ENCODE measurements at places on chromosomes 1 and 21. TPM values are rescaled to one million over a fixed set of nuclear protein-coding genes. Genes with fewer than 3 reads are reported as not detected.

Gene NCAM2
- total RNA-seq = not detected

Gene WNT3A
- total RNA-seq = 0.05 TPM

Gene SPRR2B
- total RNA-seq = not detected

Gene DCST1
- total RNA-seq = not detected
